ENCODE measurements at places on chromosomes 7 and 10.

DNA sequence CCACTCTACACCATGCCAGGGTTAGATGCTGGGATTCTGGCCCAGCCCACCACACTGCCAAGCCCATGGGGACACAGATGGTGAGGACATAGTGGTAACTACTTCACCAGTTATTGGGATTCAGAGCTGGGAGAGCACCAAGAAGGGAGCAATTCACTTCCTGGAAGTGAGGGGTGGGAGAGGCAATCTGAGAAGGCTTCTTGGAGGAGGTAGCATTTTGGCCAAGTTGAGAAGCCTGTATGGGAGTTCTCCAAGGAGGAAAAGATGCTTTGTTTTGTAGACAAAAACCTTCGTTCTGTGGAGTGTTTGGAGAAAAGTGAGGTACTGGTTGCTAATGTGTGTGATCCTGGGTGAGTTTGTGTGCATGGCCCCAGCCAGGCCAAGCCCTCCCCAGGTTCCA is 3.8 kb upstream of the PRKRIP1 start:
- no peak for DNase-seq

- DNase-seq: no peak
Observed at GRCh38 chr7:66296001-66296521, 90.9 kb downstream of the TPST1 start.

GRCh38 chr7:79300573-79300972 is 152.9 kb downstream of the MAGI2 start:
- DNase-seq: no peak

DNA sequence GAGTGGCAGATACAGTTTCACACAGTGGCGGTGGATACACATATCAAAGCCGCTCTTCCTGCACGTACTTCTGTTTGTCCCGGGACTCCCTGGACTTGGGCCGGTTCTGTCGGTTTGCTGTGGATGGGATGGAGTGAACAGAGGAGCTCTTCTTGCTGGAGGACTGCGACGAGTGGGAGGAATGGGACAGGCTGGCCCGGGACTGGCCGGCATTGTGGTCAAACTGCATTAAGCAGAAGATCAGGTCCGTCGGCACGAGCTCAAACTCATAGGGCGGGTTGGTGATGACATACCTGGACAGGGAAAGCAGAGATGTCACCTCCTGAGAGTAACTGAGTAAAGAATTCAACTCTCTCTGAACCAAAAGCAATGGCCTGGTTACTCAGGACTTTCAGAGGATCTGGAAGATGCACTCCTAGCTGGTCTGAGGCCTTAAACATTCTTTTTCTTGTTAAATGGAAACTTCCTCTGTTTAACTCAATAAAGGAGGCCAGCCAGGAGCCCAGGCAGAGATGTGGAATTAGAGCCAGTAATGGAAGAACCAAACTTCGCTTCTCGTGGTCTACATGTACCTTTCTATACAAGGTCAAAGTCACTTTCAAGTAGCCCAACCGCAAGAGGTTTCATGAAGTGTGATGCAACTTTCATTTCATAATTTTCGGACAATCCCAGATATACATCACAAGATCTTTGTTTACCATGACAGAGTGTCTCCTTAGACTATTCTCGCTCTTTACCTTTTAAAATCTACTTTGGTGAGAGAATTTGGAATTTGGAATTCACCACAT is 750.2 kb downstream of the KCNMA1 start:
- DNase-seq: no peak

GRCh38 chr10:116109881-116110280 is 163.1 kb downstream of the GFRA1 start:
- no peak for DNase-seq

DNA sequence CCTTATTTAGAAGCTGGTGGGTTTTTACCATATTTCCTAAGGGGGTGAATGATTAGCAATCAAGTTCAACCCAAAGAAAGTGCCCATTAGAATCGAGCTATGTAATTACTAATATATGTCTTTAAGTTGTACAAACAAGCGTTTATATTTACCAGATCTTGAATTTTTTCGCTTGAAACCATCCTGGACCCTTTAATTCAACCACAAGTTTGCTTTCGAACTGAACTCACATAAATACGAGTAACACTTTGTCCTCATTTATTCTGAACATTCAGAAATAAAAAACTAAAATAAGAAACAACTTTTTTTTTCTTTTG is 1.5 kb downstream of the SRI start:
- no peak for DNase-seq
